ENCODE measurements at places on chromosomes 11 and 22. TPM values are rescaled to one million over a fixed set of nuclear protein-coding genes. Genes with fewer than 3 reads are reported as not detected.

MOV10L1 gene
- not detected for total RNA-seq

VWCE gene
- 12.3 TPM for total RNA-seq

RASD2 gene
- total RNA-seq = 5.1 TPM

NPAT gene
- 23.4 TPM for total RNA-seq

LYVE1 gene
- total RNA-seq = not detected

XKR3 gene
- total RNA-seq = 0.25 TPM

OR51B5 gene
- not detected for total RNA-seq

POU2AF1 gene
- total RNA-seq = not detected

PVALB gene
- total RNA-seq = 1.7 TPM

HEPN1 gene
- total RNA-seq = not detected

C22orf31 gene
- total RNA-seq = not detected

TMEM151A gene
- 2.4 TPM for total RNA-seq

MMP10 gene
- not detected for total RNA-seq

RGL4 gene
- not detected for total RNA-seq

MPZL3 gene
- total RNA-seq = 3.9 TPM

IFITM10 gene
- 0.23 TPM for total RNA-seq

MYRF gene
- 6.0 TPM for total RNA-seq
